ENCODE measurements at places on chromosomes 16 and 17.

DNA sequence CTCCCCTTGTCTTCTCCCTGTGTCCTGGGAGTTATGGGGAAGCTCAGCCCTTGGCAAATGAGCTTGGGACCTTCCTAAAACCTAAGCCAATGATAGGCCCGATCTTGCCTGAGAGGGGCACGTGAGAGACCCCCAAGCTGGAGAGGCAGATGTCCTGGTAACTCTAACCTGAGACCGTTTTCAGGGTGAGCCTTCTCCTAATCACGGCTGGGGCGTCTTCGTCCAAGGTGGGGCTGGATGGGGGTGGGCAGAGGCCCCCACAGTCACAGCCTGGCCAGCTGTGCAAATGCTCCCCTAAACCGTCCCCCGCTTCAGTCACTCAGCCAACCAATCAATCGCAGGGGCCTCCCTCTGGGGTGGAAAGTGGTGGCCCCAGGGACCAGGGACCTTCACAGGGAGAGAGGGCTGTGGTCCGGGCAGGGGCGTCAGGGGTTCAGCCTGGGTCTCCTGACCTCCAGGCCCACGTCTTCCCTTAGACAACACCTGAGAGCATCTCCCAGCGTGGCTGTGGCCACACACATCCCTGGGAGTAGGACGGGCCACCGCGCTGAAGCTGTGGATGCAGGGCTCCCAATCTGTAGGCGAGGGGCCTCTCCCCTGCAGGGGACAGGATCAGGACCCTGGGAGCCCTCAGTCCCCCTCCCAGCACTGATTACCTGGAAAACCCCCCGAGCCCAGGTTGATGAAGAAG is 30.6 kb downstream of the ACTG1 start:
- no peak for DNase-seq

DNA sequence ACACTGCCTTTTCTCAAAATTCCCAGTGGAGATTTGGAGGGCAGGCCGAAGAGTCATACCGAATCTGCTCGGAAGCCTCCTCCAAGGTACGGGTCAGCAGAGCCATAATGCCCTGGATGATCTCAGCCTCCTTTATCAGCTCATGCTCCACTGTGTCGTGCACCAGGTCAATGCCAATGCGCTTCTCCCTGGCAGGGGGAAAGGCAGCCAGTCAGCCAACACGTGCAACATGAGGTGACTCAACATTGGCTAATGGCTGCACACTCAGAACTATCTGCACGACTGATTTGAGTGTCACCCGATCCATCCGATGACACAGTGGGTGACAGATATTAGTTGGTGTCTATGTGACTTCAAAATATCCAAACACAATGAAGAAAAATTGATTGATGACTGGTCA is 15.8 kb downstream of the TEKT1 start:
- DNase-seq = no peak

DNA sequence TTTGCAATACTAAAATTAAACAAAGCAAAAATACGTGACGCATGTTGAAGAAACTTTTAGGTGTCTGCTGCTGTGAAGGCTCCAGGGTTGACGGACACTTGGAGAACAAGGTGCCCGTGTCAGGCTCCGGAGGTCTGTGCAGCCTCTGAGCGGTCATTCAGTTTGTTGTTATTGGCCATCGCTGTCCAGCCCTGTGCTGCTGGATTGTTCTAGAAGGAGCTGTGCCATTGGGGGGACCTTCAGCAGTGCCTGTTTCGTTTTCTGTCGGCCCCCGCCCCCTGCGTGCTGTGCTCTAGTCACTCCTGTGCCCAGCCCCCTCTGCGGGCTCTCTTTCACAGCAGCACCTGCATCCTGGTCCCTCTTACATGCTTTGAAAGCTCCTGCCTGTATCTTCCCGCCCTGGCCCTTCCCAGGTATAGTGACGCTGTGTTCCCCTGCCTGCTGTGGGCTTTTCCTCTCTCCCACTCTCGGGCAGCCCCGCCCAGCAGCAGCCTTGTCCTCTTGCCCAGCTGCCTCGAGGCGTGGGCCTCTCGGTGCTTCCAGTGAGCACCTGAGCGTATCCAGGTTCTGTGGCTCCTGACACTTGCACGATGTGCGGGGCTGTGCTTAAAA is 50.7 kb downstream of the RNF213 start:
- DNase-seq = no peak

- DNase-seq = no peak
Measured at GRCh38 chr16:22659933-22660332, 149.2 kb downstream of the NPIPB5 start.

DNA sequence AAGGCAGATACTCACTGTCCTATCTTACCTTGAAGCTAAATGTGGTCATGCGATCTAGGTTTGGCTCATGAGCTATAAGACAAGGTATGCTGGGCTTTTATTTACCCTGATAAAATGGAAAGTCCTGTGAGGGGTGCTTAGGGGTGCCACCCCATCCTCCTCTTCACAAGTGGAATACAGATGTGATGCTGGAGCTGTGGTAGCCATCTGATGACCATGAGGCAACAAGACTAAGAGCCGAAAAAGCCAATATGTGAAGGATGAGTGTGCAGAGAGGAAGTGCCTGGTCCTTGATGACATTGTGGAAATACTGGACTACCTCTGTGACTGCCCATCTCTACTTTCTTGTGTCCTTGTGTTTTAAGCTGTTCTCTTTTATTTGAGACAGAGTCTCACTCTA is 58.1 kb upstream of the TMC5 start:
- DNase-seq = no peak

GRCh38 chr16:8686031-8686621 is 11.7 kb downstream of the ABAT start:
- DNase-seq = no peak

DNA sequence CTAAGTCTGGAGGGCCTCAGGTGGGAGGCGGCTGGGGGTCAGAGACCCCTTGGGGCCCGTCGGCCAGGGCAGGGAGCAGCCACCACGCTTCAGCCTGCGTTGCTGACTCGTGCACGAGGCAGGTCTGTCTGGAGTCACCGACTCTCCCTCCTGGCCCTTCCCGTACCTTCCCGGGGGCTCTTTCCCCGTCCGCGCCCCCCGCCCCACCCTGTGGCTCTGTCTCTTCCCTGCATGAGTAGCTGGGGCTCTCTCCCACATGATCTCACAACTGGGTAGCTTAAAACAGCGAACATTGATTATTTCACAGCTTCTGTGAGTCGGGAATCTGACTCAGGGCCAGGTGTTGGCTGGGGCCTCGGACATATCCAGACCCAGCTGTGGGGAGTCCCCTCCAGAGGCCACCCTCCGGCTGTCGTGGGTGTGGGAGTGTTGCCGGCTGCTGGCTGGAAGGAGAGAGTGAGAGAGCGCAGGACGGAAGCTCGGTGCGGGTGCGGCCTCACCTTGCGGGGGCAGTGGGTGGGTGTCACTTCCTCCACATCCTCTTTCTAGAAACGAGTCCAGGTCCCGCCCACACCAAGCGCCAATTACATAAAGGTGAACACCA is 17.3 kb downstream of the BAHCC1 start:
- DNase-seq = no peak

DNA sequence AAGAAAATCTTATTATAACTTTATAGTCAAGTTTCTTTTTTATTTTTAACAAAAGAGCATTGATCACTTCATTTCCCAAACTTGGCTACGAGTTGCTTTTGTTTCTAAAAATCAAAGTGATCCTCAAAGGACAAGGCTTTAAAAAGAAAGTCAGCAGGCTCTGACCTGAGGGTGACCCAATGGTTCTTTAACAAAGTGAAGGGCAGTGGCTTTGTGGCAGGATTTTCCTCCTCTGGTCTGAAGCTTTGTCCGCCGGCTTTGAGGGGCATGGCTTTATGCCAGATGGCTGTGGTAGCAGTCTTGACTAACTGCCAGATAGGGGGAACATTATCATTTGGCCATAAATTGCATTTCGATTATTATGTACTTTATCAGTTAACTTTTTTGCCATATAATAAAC is 28.5 kb downstream of the IQCK start:
- DNase-seq = no peak

All from AG20443 (cell line).